Cortex of kidney (tissue), 1 donor: ENCODE measurements at places on chromosomes 7 and 10.

GRCh38 chr7:156684661-156685060 lies 44.1 kb downstream of the RNF32 start:
- no peak for DNase-seq

- no peak for DNase-seq
Measured at GRCh38 chr7:41385996-41386395, 316.9 kb downstream of the INHBA start.

- DNase-seq = no peak
Measured at GRCh38 chr7:153832160-153832559, 220.0 kb upstream of the DPP6 start.

GRCh38 chr10:103498936-103499638 lies 5.6 kb downstream of the NEURL1 start:
- no peak for DNase-seq

DNA sequence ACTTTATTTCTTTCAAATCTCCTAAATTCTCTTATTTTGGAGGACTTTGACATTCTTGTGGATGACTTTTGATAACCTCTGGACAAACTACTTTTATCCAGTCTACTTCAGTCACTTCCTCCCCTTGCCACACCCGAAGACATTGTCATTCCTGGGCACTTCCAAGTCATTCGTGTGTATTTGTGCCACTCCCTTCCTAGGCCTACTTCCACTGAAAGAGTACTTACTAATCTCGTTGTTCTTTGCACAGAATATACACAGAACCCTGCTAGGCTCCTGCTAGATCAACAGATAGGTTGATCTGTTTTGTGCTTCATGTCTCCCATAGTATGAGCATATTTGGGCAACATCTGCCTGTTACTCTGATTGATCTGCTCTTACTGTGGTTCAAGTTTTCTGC lies 355.4 kb downstream of the HGF start:
- DNase-seq = no peak

GRCh38 chr7:68146983-68147382 lies 1150.3 kb downstream of the TYW1 start:
- DNase-seq = no peak

DNA sequence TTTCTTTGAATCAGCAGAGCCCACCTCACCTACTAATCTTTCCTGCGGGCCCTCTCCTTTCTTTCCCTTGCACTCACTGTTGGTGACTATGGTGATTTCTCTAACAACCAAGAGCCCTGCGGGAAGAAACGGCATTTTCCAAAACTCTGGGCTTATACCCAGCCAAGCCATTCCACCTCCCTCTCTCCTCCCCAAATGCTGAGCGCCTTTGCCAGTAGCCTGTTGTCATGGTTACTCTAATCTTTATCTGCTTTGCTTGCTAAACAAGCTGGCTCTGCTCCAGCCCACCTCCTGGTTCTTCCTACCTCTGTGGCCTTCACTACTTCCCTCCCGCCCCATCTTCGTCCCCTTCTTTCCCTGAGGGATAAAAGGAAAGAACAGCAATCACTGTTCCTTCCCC lies 86.7 kb downstream of the DGKI start:
- DNase-seq = no peak

DNA sequence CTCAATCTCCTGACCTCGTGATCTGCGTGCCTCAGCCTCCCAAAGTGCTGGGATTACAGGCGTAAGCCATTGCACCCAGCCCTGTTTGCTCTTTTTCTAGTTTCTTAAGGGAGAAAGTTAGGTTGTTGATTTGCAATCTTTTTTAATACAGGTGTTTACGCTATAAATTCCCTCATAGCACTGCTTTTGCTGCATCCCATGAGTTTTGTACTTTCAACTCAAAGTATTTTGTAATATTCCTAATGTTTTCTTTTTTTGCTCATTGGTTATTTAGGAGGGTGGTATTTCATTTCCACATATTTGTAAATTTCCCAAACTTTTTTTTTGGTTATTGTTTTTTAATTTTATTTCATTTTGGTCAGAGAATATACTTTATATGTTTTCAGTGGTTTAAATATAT lies 11.6 kb downstream of the TPST1 start:
- DNase-seq = no peak

DNA sequence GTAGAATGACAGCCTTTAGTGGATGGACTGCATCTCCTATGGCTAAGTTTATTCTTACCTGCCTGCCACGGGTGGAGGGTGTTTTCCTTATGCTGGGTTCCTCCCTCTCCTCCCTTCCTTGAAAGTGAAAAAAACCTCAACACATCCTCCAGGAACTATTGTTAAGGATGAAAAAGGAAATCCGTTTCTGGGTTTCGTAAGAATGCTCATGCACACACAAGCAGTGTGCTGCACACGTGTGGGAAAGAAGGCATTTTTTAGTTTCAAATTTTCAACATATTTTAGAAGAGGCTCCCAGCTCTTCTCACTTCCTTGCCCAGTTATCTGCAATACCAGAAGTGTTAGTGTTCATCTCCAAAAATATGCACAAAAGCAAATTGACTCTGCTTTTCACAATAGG lies 90.6 kb downstream of the FAM171A1 start:
- no peak for DNase-seq

DNA sequence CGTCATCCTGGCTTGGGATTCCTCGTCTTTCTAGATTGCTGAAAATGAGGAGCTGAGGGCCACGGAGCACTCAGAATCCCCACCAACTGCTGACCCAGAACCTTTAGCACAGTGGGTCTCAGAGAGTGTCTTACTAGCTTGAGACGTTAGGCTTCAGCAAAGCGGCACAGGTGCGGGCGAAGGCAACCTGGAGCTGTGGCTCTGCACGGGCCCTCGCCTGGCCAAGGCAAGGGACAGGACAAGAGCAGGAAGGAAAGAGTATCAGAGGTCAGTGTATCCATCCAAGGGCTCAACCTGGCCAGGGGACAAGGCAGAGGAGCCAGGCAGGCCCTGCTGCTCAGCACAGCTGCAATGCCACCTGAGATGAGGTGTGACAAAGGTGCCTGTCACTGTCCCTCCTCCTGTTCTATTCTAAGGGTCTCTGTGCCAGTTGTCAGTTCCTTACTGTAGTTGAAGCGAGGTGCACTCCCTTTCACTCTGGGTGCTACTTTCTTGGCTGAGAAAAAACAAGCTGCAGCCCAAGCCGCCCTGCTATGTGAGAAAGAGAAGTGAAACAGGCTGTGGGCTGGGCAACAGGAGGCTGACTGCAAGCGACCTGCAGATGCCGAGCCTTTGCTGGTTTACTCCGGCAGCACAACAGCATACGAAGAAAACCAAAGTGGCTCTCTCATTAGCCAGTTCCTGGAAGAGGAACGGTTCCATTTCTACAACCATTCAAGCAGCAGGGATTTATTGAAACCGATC lies 33.3 kb upstream of the KDM7A start:
- no peak for DNase-seq

DNA sequence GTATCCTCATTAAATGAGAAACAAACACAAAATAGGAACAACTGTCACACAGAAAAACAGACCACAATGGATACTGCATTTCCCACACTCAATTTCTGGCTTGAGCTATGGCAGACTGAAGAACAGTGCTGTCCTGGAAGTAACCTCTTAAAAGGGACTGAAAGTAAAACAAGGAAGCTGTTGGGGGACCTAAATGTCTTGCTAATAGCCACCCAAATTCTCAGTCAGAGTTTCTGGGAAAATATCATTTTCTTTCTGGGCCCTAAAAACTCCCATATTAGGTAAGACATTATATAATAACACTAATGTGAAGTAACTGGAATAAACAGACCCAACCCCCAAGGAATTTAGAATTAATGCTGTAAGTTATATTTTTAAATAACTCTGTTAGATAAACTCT lies 80.9 kb upstream of the TFEC start:
- DNase-seq = no peak

- DNase-seq = no peak
Measured at GRCh38 chr7:1662767-1663166, 7.3 kb upstream of the ELFN1 start.

GRCh38 chr10:109679478-109679877 lies 243.8 kb downstream of the XPNPEP1 start:
- DNase-seq = no peak

DNA sequence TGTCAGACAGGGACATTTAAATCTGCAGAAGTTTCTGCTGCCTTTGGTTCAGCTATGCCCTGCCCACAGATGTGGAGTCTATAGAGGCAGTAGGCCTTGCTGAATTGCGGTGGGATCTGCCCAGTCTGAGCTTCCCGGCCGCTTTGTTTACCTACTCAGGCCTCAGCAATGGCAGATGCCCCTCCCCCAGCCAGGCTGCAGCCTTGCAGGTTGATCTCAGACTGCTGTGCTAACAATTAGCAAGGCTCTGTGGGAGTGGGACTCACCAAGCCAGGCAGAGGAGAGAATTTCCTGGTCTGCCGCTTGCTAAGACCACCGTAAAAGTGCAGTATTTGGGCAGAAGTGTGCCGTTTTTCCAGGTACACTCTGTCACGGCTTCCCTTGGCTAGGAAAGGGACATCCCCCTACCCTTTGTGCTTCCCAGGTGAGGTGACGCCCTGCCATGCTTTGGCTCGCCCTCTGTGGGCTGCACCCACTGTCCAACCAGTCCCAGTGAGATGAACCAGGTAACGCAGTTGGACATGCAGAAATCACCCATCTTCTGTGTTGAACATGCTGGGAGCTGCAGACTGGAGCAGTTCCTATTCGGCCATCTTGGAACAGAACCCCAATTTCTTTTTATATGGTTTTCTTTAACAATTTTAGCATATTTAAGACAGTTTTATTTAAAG lies 28.4 kb upstream of the VWDE start:
- no peak for DNase-seq

- DNase-seq = no peak
Measured at GRCh38 chr10:31770307-31770902, 158.2 kb downstream of the ARHGAP12 start.

- DNase-seq = no peak
Measured at GRCh38 chr10:110860576-110861241, 11.0 kb upstream of the PDCD4 start.

DNA sequence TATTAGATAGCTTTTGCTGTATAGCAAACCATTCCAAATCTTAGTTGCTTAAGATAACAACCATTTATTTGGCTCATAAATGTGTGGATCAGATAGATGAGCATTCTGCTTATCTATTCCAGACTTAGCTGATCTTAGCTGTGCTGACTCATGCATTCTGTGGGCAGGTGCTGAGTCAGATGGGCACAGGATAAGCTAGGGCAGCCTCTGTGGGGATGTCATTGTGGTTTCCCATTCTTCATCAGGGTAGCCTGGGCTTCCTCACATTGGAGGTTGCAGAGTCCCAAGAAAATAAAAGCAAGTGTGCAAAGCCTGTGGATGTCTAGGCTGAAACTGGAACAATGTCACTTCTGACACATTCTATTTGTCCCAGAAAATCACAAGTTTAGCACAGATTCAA lies 917.0 kb downstream of the TYW1 start:
- no peak for DNase-seq

- DNase-seq = no peak
Measured at GRCh38 chr10:8504499-8504898, 450.0 kb downstream of the GATA3 start.

DNA sequence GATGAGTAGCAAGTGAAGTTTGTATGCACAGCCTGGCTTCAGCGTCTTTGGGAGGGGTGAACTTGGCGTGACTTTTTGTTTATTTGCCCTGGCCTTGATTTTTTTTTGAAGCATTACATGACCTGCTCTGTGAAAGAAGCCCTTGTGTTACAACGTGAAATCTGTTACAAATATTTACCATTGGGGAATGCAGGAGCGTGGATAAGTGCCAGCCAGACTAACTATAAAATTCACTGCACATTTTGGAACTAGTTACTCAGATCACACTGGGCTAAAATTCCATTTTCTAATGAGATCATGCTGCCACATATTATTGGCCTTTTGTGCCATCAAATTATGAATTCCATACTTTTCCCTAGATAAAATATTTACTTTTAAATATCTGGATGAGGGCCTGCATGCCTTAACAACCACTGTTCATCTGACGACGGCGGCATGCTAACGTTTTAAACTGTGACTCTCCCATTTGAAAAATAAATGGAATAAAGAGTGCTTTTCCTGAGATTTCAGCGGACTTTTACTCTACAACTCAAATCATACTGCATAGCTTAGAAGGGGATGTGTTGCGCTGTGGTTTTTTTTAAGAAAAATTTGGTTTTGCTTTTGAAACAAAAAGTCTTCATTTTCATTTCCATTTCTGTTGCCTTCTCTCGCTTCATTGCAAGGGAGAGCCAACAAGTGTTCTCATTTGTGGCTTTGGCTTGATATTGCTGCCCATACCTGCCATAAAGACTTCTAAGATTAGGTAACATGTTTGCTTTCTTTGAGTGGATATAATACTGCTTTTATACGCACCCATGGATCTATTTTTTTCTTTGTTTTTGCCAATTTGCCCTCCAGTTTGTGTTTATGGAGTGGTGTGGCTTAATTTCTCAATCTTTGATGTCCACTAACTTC lies 352.2 kb downstream of the TFEC start:
- DNase-seq = no peak

DNA sequence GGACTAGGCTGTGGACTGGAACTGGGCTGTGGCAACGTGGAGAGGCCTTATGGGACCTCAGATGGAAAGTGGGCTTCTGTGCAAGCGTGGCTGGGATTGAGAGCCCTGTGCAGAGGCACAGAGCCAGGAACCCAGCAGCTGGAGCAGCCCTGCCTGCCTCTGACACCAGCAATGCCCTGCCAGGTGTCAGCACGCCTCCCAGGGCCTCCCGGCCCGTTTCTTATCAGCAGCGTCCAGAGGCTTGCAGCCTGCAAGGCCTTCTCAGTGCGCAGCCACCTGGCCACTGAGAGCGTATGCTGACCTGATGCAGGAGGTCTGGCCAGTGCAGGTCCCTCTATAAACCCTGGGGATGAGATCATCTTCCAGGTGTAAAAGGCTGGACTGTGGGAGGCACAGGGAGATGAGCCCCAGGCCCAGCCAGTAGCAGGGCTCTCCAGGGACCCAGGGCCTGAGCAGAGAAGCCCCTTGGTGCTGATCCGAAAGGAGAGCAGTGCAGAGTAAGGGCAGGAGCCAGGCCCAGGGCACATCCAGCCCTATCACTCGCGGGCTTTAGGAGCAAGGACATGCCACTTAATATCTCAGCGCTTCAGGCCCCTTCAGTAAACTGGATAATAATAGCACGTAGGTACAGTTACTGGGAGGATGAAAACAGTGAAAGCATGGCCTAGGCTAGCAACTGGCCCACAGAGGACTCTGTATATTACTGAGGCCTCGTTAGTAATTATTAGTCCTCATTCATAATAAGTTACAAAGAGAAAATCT lies 38.8 kb upstream of the ANTXRL start:
- no peak for DNase-seq

DNA sequence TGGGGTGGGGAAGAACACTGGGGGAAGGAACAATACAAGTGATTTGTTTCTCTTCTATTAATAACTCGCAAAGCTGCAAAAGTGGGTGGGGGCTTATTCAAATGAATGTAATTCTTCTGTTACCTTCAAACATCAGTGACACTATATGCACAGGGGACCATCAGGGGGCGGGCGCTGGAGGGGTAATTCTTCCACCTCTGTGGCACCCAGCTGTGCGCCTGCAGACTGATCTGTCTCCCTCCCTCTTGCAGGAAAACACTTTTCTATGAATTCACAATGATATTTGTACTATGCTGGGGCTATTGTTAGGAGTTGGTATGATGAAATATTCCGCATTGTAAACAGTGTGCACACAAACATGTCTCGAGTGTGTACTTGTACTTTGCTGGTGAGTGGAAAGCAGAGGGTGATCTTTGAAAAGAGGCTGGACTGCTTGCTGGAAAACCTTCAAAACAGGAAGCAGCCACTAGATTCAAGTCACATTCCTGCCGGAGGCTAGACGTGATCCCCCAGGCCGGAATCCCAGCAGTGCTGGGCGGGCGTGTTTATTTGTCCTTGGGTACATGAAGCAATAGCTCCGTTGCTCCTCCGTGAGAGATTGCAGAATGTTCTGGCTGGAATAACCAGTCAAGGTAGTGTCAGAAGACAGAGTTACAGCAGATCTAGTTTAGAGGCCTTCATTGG lies 15.8 kb upstream of the BNIP3 start:
- DNase-seq = no peak
